ENCODE measurements at places on chromosomes 12 and 14. TPM values are rescaled to one million over a fixed set of nuclear protein-coding genes. Genes with fewer than 3 reads are reported as not detected.

Gene PSMC1
- 64.3 TPM for total RNA-seq

Gene MYF5
- total RNA-seq = not detected

Gene MGST1
- 679 TPM for total RNA-seq

Gene OAS3
- 47.5 TPM for total RNA-seq

Gene PTPRB
- total RNA-seq = 41.8 TPM

Gene LHX5
- total RNA-seq = not detected

Gene SERPINA10
- not detected for total RNA-seq

Gene SDR9C7
- not detected for total RNA-seq

Gene CERS5
- total RNA-seq = 38.1 TPM

Gene GALNT9
- not detected for total RNA-seq

GRCh38 chr12:49619286-49619685 lies 4.1 kb upstream of the PRPF40B start:
- H3K4me1 ChIP-seq = peaks cover 24% of the 10 kb centered on the region
- no peak for DNase-seq
- no peak overlapping the region for H3K4me3 ChIP-seq

DNA sequence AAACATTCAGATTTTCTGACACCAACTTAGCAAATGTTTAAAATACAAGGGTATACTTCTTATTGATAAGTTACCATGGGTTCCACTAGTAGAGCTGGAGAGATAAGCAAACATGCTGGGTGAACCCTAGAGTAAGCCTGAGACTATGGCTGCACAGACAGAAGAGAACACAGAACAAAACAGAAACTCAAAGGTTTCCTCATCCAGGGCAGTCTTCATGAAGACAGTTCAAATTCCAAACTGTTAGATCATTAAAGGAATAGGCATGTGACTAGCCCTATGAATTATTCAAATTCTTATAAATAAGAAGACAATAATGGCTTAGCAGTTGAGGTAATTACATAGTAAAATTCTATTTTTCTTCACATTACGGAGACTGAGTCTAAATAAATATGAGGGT lies 28.1 kb downstream of the BTBD7 start:
- H3K27me3 ChIP-seq = no peaks in the 10 kb centered on the region
- no peak for DNase-seq

- H3K4me3 ChIP-seq = no peak overlapping the region
- no peak overlapping the region for H3K27ac ChIP-seq
- H3K36me3 ChIP-seq = no peaks in the 10 kb centered on the region
- no peak for DNase-seq
Measured at GRCh38 chr14:102868956-102869547, 53.4 kb upstream of the AMN start.

GRCh38 chr14:76894308-76894707 lies 68.1 kb downstream of the LRRC74A start:
- H3K27me3 ChIP-seq = no peaks in the 10 kb centered on the region
- no peaks in the 10 kb centered on the region for H3K36me3 ChIP-seq
- H3K4me1 ChIP-seq = no peaks in the 10 kb centered on the region
- no peak overlapping the region for H3K27ac ChIP-seq

DNA sequence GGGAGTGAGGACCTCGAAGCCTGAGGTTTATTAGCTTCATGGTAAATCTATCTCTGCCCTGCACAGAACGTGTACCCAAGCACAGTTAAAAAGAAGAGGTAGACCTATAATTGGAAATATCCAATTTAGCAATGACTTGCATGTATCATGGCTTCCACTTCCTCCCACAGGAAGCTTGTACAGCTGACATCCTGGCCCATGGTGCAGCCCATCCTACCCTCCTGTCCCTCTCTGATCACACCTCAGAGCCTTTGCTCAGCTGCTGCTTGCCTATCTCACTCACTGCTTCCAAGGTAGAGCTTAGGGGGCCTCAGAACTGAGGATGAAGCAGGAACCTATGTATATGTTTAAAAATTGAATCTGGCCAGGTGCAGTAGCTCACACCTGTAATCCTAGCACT lies 4.3 kb upstream of the BCDIN3D start:
- peaks cover 7% of the 10 kb centered on the region for H3K4me1 ChIP-seq
- no peaks in the 10 kb centered on the region for H3K36me3 ChIP-seq
- H3K4me3 ChIP-seq = no peak overlapping the region
- H3K27me3 ChIP-seq = no peaks in the 10 kb centered on the region
- no peak overlapping the region for H3K27ac ChIP-seq

GRCh38 chr12:47087088-47087688 lies 7.4 kb upstream of the AMIGO2 start:
- no peaks in the 10 kb centered on the region for H3K4me1 ChIP-seq
- no peak overlapping the region for H3K27ac ChIP-seq
- H3K36me3 ChIP-seq = no peaks in the 10 kb centered on the region
- no peaks in the 10 kb centered on the region for H3K27me3 ChIP-seq
- no peak for DNase-seq
- H3K4me3 ChIP-seq = no peak overlapping the region

- DNase-seq = no peak
- no peaks in the 10 kb centered on the region for H3K36me3 ChIP-seq
- H3K27ac ChIP-seq = no peak overlapping the region
Measured at GRCh38 chr12:102685841-102686240, 205.5 kb upstream of the IGF1 start.

DNA sequence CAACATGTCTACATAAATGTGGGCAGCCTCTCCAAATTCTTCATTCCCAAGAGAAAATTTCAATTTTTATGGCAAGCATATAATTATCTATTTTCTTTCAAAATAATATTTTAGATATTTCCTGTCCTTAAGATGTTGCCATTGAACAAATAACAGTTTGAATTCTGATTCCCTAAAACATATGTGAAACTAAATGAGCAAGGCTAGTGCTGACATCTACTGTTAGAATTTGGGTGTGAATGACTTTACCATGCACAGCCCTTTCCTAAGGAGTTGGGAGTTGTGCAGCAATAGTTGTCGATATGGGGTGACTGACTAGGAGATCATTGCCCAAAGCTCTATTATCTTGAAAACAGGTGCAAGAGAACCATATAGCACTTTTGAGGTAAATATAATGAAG lies 108.2 kb upstream of the SLC38A4 start:
- H3K4me1 ChIP-seq = peaks cover 4% of the 10 kb centered on the region
- H3K27ac ChIP-seq = no peak overlapping the region
- H3K27me3 ChIP-seq = no peaks in the 10 kb centered on the region
- H3K36me3 ChIP-seq = no peaks in the 10 kb centered on the region
- DNase-seq = peak; percentile 40
- H3K4me3 ChIP-seq = no peak overlapping the region

DNA sequence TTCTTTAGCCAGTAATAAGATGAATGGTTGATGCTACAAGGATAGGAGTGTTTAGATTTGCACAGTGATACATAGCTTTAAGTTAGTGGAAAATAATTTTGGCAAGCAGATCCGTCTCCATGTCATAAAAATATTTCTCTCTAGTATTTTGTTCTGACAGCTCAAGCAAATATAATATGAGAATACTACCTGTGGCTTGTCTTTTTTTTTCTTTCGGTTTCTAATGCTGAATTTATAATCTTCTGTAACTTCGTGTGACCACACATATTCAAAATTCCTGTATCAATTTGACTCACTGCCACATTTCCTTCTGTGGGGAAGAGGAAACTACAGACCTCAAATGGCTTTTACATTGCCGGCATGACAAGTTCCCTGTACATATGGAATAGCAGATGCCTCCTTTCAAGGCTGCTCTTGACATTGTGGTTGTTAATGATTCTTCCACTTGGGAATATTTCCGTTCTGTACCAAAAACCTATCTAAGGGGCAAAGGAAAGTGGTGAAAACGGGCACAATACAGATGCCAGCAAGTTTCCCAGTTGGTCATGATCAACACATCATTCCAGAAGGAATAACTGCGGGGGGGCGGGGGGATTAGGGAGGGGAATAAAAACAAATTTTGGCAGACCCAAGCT lies 103.6 kb upstream of the CCDC91 start:
- no peaks in the 10 kb centered on the region for H3K4me1 ChIP-seq
- no peaks in the 10 kb centered on the region for H3K36me3 ChIP-seq
- DNase-seq = no peak
- no peaks in the 10 kb centered on the region for H3K27me3 ChIP-seq

GRCh38 chr14:101151927-101152305 lies 248.4 kb upstream of the RTL1 start:
- no peaks in the 10 kb centered on the region for H3K4me1 ChIP-seq
- no peaks in the 10 kb centered on the region for H3K27me3 ChIP-seq
- DNase-seq = no peak
- no peak overlapping the region for H3K27ac ChIP-seq
- no peak overlapping the region for H3K4me3 ChIP-seq

DNA sequence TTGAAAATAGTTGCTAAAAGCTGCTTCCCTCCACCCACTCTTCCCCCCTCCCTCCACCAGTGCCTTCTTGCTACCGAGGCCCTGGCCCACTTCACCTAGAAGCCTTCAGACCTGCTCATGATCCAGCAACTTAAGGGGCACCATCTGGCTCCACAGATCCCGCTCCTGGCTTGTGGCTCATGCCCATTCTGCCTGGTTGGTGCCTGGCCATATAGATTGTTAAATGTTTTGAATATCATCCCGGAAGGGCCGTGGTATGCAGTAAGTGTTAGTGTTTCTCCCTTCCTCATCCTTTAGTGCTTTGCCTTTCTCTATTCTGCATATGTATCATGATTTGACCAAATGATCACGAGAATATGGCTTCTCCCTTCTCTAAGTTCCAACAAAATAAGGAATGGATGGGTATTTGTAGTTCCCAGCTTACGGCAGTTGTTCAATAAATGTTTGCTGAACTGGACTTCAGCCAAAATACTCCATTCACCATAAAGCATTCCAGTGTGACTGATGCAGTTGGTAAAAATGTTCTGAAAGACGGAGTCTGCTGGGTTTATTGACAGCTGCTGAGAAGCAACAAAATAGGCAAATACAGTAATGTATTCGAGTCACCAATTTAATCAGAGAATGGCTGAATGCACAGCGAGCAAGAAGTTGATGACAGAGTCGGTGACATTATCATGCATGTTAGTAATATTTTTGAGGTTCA lies 30.7 kb downstream of the GRIP1 start:
- H3K27me3 ChIP-seq = no peaks in the 10 kb centered on the region
- DNase-seq = no peak
- H3K4me1 ChIP-seq = no peaks in the 10 kb centered on the region
- no peaks in the 10 kb centered on the region for H3K36me3 ChIP-seq
- H3K27ac ChIP-seq = no peak overlapping the region

GRCh38 chr12:116800918-116801317 lies 62.8 kb downstream of the RNFT2 start:
- H3K4me1 ChIP-seq = no peaks in the 10 kb centered on the region
- H3K27ac ChIP-seq = no peak overlapping the region
- no peak for DNase-seq
- H3K27me3 ChIP-seq = no peaks in the 10 kb centered on the region
- H3K4me3 ChIP-seq = no peak overlapping the region
- H3K36me3 ChIP-seq = no peaks in the 10 kb centered on the region

DNA sequence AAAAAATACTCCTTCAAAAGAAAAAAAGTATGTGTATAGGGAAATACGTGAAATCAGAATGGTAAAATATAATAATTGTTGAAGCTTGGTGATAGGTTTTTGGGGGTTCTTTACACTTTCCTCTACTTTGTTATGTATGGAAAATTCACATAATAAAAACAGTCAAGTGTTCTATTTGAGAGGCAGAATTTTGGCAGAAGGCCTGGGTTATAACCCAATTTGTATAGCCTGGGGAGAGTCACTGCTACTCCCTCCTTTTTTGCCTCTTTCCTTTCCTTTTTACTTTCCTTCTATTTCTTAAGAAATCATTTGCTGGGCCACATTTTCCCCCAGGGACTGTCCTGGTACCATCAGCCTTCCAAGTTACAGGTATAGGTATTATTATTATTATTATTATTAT lies 105.7 kb downstream of the CRADD start:
- no peaks in the 10 kb centered on the region for H3K27me3 ChIP-seq
- no peak overlapping the region for H3K27ac ChIP-seq
- no peaks in the 10 kb centered on the region for H3K36me3 ChIP-seq
- no peak for DNase-seq
- peaks cover 15% of the 10 kb centered on the region for H3K4me1 ChIP-seq
- no peak overlapping the region for H3K4me3 ChIP-seq

- DNase-seq = peak; percentile 84
- H3K27ac ChIP-seq = peak overlapping the region; percentile 77
Measured at GRCh38 chr12:24561882-24562770, 386.8 kb downstream of the BCAT1 start.

DNA sequence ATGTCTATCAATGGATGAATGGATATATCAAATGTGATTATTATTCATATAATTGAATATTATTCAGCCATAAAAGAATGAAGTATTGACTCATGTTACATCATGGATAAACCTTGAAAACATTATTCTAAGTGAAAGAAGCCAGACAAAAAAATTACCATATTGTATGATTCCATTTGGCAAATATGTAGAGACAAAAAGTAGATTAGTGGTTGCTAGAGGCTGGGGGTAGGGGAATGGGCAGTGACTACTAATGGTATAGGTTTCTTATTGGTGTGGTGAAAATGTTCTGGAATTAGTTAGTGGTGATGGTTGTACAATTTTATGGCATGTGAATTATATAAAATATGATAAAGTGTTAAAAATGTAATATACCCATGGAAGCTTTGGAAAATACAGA lies 31.8 kb upstream of the GNS start:
- DNase-seq = no peak
- no peak overlapping the region for H3K27ac ChIP-seq
- no peaks in the 10 kb centered on the region for H3K36me3 ChIP-seq

DNA sequence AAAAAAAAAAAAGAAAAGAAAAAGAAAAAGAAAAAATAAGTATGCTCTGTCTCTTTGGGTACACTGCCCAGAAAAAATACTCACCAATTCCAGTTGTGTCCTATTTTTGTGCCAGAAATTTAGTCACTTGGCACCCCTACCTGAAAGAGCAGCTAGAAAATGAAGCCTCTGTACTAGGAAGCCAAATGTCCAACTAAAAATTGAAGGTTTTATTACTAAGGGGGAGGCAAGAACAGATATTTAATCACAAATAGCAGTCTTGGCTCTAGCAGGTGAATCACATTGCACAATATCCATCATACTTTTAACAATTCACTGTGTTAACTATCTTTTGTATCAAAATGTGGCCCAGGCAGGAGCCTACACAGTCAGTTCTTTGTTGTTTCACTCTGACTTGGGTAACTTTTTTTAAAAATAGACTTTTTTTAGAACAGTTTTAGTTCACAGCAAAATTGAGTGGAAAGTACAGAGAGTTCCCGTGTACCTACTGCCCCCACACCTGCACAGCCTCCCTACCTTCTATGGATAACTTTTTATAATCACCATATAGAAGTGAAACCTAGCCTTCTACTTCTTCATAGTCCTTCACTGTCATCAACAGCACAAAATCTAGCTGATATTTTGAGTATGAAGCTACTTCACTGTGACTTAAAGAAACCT lies 87.1 kb upstream of the ATF7IP start:
- DNase-seq = no peak
- H3K4me1 ChIP-seq = peaks cover 24% of the 10 kb centered on the region
- no peaks in the 10 kb centered on the region for H3K27me3 ChIP-seq
- H3K27ac ChIP-seq = no peak overlapping the region

GRCh38 chr12:46089414-46090162 lies 99.2 kb upstream of the SCAF11 start:
- H3K27ac ChIP-seq = no peak overlapping the region
- no peak for DNase-seq
- H3K27me3 ChIP-seq = no peaks in the 10 kb centered on the region
- H3K4me3 ChIP-seq = no peak overlapping the region
- no peaks in the 10 kb centered on the region for H3K4me1 ChIP-seq
